ENCODE measurements at places on chromosomes 5 and 9.

GRCh38 chr5:160491438-160491837 is 69.8 kb downstream of the PTTG1 start:
- no peak for DNase-seq

- DNase-seq: no peak
Observed at GRCh38 chr9:14747111-14747510, 24.6 kb upstream of the CER1 start.

- no peak for DNase-seq
Observed at GRCh38 chr5:25851301-25851700, 1187.1 kb downstream of the CDH9 start.

- DNase-seq: no peak
Observed at GRCh38 chr9:99221266-99221620, 499 bp downstream of the ALG2 start.

- peak; percentile 60 for DNase-seq
Observed at GRCh38 chr9:108953983-108954574, 19.9 kb downstream of the ABITRAM start.

- DNase-seq: no peak
Observed at GRCh38 chr5:6788956-6789649, 75.9 kb downstream of the TENT4A start.

DNA sequence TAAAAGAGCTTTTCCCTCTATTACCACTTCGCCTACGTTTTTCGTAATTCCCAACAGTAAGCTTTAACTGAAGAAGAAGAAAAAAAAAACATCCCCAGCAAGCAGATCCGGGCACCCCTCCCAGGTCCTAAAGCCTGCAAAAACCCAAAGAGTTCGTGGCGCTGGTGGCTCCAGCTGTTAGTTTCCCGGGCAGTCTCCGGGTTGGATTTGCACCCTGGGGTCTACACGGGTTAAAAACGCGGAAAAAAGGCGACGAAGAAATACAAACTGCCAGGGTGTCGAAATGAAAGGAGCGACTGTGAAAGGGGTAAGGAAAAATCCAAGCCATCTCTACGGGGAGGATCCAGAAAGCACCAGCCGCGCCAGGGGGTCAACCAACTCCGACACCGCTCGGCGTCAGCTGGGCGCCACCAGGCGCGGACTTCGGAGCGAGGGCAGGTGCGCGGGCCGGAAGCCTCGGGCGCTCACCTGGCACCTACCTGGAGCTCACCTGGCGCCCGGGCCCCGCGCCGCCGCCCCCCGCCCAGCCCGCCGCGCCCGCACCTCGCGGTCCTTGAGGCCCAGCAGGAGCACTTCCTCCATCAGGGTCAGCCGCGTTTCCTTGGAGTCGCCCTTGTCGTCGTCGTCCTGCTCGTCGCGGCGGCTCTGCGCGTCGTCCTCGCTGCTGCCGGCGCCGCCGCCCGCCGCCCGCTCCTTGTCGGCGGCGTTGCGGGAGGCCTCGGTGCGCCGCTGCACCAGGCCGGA is 680 bp downstream of the GOLPH3 start:
- DNase-seq: peak; percentile 60

- no peak for DNase-seq
Observed at GRCh38 chr5:14491015-14491915, 90.3 kb upstream of the OTULINL start.

GRCh38 chr5:138459311-138459933 is 5.9 kb upstream of the EGR1 start:
- DNase-seq: peak; percentile 72

GRCh38 chr5:146944764-146945616 is 66.4 kb upstream of the PPP2R2B start:
- no peak for DNase-seq

DNA sequence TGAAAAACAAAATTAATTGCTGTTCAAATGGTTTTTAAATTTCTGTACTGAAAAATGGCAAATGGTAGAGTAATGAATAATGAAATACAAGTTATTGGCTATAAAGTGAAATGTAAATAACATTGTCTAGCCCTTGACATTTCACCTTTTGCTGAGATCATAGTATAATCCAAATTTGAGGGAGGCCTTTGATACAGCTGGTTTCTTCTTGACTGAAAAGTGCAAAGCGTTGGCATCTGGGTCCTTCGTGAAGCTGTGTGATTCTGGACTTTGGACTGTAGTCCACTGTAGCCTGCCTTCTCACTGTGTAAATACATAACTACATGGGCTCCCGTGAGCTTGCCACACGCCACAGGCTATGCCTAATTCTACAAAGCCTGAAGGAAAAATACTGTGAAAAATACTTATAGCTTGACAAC is 52.3 kb downstream of the ARHGEF28 start:
- no peak for DNase-seq

DNA sequence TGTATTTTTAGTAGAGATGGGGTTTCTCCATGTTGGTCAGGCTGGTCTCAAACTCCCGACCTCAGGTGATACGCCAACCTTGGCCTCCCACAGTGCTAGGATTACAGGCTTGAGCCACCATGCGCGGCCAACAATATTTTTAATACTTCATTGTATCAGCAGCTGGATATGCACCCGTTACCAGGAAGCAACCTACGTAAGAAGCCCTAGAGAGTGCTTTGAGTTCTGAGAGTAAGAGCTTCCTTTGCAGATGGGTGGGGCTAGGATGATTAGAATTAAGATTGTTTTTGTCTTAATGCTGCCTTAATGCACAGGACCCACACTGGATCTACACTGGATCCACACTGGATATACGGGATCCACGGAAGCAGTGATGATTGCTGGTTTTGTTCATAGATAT is 123.9 kb upstream of the ABCA1 start:
- DNase-seq: no peak

GRCh38 chr5:42951293-42951840 is 88.8 kb downstream of the ANXA2R start:
- DNase-seq: peak; percentile 85

GRCh38 chr9:137314561-137315560 is 12.8 kb upstream of the NRARP start:
- DNase-seq: no peak

DNA sequence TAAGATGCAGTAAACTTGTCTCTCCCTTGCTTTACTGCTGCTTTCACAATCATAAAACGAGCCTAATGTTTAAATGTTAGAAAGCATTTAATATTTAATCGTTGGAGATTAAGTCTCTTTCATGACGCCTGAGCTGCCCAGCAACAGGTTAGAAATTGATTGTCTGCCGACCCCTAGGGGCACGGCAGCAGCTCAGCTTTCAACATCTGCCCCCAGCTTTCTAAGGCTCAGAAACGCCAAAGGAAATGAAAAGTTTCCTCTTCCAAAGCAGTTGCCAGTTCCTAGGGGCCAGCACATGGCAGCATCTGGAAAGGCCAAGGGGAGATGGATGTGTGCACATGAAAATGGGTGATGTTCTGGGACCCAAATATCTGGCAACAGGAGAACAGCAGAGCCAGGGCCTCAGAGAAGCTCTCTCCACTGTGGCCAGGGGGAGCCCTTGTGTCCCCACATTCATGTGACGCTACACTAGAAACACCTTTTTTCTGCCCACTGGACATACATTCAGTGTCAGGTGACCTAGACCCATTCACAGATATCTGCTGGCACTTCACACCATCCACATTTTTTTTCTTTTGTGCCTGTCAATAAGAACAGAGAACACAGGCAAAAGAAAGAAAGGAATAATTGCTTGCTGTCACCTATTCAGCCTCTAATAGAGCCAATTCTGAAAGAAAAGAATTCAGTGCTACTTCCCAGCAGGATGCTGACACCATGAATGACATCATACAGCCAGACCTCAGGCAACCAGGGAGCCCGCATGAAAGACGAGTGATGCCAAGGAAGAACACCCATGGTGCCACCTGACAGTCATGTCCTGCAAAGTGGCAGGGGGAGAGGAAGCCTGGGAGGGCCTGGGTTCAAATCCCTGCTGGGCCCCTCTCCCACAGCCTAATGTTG is 205.0 kb upstream of the TAS2R1 start:
- DNase-seq: no peak

All from CD4-positive, CD25-positive, alpha-beta regulatory T cell (primary cell).